ENCODE measurements at places on chromosomes 13 and 19.

DNA sequence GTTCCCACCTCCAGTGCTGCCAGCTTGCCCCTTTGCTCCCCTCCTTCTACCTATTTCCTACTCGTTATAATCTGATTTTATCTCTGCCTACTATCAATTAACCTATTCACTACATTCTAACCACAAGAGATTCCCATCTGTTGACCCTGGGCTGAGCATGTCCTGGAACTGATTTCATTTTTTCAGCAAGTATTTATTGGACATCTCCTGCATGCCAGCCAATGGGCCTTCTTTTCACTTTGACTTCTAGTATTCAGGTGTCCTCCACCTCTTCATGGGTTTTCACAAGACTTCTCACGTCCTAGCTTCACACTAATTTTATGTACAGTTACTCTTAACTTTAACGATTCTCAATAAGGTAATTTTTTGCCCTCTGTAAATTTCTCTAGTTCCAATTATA lies 282.7 kb upstream of the KLHL1 start:
- DNase-seq = no peak

DNA sequence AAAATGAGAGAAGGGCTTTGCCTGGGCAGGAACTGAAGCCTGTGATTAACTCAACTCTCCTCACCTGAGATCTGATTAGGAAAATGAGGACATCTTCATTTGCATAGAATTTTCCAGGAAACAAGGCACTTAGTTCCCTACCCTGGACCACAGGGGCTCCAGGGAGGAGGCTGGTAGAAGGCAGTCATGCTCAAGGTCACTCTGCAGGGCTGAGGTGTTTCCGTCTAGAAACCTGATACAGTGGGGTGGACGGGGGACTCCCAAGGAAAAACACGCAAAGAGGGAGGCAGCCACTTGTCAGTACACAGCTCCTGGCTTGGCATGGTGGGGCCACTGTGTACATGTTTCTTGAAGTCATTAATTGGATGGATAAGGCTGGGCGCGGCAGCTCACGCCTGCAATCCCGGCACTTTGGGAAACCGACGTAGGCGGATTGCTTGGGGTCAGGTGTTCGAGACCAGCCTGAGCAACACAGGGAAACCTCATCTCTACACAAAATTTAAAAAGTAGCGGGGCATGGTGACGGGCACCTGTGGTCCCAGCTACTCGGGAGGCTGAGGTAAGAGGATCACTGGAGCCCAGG lies 6.0 kb downstream of the KLK14 start:
- DNase-seq = no peak

- no peak for DNase-seq
Measured at GRCh38 chr13:20831254-20831653, 57.5 kb upstream of the EEF1AKMT1 start.

DNA sequence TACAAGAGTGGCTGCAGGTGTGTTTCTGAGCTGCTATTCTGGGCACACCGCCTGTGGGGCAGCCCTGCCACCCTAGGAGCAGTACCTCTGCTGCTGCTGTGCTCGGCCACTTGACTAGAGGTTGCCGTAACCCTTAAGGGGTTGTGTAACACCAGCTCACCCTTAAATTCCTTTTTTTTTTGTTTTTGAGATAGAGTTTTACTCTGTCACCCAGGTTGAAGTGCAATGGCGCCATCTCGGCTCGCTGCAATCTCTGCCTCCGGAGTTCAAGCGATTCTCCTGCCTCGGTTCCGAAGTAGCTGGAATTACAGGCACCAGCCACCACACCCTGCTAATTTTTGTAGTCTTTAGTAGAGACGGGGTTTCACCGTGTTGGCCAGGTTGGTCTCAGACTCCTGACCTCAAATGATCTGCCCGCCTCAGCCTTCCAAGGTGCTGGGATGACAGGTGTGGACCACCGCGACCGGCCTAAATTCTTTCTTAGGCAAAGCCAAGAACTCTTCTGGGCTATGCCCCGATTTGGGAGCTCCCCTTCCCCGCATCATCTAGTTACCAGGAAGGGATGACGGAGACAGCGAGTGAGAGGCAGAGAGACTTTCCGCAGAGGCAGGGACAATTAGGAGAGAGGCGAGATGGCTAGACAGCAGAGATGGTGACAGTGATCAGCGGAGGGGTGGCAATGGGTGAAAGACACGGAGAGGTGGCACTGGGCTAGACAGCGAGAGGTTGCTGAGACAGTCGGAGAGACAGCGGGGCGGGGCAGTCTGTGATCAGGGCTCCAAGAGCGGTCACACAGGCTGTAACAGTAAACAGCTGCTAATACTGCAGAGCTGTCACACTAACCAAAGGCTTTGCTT lies 4.4 kb upstream of the LILRA5 start:
- DNase-seq = no peak

DNA sequence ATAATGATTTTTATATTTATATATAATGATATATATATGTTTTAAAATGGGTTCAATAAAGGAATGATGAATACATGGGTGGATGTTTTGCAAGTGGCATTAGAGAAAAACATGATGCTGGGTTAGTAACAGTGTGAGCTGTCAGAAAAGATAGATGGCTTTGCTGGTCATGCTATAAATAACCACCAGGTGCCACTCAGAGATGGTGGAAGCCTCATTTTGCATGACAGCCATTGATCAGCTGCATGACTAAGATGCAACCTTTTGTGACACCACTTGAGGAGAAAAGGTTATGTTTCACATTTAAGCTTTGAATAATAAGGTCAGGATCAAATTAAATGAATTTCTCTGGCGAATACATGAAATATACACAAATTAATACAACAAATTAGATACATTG lies 737.7 kb downstream of the PCDH9 start:
- DNase-seq = no peak

- no peak for DNase-seq
Measured at GRCh38 chr19:55536951-55537740, at the start of gene SBK2. SBK2 (minus strand) TSS chr19:55537133; CDS start chr19:55536294, 839 bp downstream.

DNA sequence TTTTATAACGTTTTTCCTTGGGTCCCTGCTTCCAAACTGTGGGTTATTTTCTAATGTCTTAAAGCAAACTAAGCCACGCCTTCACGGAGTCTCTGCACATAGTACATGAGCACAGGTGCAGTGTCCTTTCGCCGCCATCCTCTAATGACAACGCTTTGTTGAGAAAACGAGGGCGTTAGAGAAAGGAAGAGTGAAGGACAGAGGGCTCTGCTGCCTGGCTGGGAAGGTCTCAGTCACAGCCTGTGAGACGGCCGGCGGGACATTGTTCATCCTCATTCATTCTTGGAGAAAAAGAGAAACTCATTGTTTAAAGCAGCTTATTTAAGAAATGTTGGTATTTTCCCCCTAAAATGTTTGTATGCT lies 9.5 kb downstream of the IL17D start:
- no peak for DNase-seq

GRCh38 chr13:29922896-29923295 lies 72.5 kb upstream of the UBL3 start:
- DNase-seq = no peak

- no peak for DNase-seq
Measured at GRCh38 chr19:755063-755462, 4.2 kb downstream of the MISP start.

DNA sequence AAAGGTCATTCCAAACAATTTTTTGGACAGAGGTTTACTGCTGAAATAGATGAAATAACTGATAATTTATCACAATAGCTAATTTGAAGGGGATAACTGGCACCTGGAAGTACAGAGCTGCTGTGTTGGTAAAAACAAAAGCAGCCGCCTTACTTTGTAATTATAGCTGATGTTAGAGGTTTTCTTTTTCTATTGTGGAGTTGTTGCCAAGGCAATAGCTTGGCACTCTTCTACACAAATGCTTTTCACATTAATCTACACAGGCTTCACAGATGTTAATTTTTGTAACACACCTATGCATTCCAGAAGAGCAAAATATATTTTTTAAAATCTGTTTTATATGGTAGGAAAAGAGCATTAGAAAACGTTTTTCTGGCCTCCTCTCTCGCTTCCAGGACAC lies 56.9 kb downstream of the LACC1 start:
- no peak for DNase-seq

GRCh38 chr13:112835344-112835743 lies 133.7 kb upstream of the MCF2L start:
- DNase-seq = no peak

- no peak for DNase-seq
Measured at GRCh38 chr19:38561658-38562057, 56.1 kb downstream of the MAP4K1 start.

DNA sequence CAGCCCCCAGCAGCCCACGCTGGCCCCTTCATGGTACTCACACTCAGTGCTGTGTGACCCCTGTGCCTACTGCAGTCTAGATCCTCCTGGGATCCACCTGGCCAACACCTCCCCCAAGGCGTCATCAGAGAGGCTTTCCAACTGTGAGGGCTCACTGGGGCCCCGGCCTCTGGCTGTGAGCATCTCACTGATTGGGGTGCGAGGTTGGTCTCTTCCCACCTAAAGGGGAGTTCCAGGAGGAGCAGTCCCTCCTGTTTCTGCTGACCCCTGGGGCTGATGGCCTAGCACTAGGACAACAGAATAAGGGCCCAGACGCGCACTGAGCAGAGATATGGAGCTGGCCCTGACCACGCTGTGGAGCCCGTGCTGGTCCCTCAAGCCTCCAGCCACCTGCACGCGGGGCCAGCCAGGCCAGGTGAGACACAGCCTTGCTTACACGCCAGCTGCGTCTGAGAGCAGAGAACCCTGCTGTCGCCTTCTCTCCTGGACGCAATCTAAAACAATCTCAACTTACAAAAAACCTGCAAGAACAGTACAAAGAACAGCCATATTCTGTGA lies 32.2 kb downstream of the ELL start:
- DNase-seq = no peak

GRCh38 chr19:57231686-57232085 lies 863 bp downstream of the AURKC start:
- no peak for DNase-seq

- DNase-seq = peak; percentile 64
Measured at GRCh38 chr19:48506138-48506733, 5.4 kb downstream of the LMTK3 start.

DNA sequence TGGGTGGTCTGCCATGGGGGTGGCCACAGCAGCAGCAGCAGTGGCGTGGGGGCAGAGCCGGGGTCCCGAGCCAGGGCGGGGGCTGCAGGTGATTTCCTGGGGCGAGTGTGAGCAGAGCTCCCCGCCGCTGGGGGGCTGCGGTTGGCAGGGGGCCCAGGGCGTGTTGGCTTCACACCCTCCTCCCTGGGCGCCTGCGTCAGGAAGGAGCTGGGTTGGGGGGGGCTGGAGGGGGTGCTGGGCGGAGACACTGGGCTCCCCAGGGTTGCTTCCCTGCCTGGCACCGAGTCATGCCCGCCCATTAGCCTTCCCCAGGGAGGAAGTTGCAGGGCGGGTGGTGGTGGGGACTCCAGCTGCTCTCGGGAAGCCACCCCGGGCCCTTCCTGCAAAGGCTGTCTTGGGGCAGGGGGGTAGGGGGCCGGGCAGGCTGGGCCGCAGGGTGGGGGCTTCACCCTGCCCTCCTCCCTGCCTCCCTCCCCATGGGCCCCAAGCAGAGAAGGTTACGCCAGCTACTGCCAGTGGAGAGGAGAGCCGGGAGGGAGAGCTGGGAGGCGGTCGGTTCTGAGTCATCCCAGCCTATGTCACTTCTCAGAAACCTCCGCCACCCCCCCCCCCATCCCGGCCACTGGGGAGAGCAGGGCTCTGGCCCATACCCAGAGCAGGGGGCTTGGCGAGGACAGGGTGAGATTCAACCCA lies 4.6 kb downstream of the MIDN start:
- DNase-seq = peak; percentile 82

DNA sequence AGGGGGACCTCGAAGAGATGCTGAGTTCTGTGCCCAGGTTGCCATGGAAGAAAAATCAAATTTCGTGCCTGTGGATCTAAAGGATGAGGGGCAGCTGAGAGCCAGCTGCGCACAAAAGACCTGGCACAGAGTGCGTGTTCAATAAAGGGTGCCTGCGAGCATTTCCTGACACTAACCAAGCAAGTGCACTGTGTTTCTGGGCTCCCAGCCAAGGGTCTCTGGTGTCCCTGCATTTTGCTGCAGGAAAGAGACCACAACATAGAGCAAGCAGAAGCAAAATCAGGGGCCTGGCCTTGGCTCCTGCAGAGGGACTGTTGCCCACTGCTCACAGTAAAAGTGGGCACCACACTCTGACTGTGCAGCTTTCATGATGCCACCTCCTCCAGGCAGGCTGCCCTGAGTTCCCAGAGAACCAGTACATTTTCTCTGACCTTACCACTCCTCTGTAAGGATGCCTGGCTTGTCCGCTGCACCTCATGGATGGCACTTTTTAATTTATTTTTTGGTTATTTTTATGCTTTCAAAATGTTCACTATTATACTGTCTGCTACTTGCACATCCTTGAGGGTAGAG lies 70.8 kb upstream of the GPR12 start:
- DNase-seq = no peak

DNA sequence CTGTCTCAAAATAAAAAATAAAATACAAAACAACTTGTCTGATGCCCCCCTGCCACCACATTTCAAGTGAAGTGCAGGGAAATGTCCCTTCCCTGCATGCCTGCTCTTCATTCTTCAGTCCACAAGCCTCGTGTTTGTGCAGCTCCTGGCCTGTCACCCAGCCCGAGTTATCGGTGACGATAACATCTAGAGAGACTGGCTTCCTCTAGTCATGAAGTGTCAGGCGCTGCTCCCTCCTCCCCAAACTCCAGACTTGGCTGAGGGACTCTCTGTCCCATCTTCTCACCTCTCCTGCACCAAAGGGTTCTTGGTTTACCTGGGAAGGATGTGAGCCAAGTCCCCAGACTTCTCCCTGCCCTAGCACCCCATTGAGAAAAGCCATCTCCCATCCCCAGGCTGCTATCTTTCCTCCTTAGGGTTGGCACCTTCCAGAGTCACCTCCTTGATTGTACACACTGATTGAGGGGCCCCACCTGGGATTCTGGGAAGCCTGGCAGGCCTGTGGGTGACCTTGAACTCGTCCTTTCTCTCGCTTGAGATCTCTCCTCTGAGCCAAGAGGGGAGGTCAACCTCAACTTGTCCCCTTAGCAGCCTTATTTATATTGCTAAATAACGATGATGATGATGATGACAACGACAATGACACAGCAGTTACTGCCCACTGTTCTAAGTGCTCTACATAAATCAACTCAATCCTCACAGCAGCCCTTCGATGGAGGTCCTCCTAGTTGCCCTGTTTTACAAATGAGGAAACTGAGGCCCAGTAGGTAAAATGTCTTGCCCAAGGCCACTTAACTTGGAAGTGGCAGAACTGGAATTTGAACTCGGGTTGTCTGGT lies 13.1 kb upstream of the PLAUR start:
- no peak for DNase-seq

DNA sequence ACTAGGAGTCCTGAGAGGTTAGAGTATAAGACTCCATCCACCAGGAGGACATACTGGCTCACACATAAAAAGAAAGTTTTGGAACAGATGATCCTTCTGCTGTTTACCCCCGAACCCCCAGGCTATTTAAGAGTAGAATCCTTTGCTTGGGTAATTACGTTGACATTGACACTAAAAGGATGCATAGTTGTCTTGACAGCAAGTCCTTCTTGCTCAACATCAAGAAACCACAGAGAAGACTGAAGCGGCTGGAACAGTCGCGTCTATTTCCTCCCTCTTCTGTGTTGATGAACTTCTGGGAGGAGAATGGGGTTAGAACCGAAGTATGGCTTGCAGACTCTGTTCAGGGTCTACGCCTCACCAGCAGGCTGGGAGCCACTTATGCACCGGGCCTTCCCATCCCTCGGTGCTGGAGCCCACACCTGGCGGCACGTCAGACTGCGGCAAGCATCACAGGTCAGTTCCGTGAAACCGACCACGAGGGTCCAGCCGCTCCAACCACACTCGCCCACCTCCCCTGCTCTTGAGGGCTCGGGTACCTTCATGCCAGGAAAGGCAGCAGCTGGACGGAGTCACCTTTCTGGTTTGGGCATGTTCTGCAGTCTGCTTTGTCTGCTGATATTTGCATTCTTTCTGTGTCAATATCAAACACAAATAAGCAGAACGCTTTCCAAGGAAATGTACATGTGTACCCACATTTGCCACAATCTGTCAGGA lies 42.4 kb upstream of the RANBP3 start:
- DNase-seq = no peak

- no peak for DNase-seq
Measured at GRCh38 chr19:47754206-47755064, 9.1 kb downstream of the NOP53 start.
